ENCODE measurements at places on chromosomes 3 and 15.

GRCh38 chr3:25727316-25727715 is 55.9 kb downstream of the NGLY1 start:
- no peak for DNase-seq

DNA sequence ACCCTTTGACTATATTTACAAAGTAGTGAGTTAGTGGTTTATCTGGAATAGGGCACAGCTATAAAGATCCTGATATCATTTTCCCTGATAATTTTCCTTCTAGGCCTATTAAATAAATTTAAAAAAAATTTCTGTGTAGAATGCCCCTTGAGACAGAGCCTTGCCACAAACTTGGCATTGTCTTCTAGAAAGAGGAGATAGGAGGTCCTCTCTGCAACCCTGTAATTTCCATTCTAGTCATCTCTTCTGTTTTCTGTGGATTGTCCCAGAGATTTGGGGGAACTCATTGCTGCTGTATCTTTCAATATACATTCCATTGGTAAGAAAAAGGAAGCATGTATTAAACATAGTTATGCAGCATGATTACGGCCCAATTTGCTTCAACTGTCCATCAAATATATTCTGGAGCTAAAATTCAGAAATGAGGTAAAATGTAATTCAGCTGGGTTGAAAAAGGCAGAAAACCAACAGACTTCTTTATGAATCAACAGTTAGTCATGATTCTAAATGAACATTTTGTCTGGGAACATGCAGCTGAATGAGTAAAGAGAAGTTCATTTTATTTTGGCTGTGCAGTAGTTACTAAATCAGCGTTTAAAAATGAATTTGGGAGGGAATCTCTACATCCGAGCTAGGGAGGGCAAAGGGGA is 401.1 kb downstream of the NAALADL2 start:
- DNase-seq = no peak

GRCh38 chr3:105431200-105431599 is 64.5 kb downstream of the ALCAM start:
- no peak for DNase-seq

DNA sequence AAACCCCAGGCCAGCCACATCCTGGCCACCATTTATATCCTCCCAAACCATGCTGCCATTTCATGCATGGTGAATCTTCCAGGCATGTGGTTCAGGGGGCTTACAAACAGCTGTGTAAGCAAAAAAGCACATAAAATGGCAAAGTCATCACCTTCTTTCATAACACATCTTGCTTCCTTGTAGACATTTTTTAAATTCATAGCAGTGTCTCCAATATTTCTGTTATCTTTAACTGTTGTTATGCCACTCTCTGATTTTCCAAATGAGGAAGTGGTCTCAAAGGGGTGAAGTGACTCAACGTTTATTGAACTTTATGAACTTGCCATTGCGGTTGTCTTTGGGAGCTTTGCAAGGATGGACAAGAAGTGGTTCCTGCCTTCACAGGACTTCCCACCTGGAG is 264.4 kb downstream of the MEX3B start:
- DNase-seq = peak; percentile 29

- no peak for DNase-seq
Measured at GRCh38 chr3:153760948-153761347, 360.2 kb upstream of the ARHGEF26 start.

- no peak for DNase-seq
Measured at GRCh38 chr3:63593779-63594178, 58.7 kb upstream of the SNTN start.
